Fibroblast of villous mesenchyme (primary cell): ENCODE measurements at places on chromosomes 2 and 18.

DNA sequence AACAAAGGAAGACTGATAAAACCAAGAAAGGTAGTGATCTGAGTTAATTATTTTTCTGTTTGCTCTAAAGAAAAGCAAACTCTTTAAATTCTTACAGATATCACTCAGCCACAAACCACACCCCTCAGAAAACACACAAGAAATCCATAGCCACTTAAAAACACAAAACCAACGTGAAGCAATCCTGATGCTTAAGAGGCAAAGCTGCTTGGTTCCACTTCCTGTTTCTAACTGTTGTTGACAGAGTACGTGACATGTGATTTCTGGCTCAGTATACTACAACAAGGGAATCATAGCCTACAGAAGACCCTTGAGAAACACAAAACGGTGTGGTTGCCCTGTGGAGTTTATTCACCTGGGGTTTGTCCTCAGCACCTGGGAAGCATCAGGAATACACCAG, 240.9 kb upstream of the APCDD1 start:
- DNase-seq, result peak; percentile 74

DNA sequence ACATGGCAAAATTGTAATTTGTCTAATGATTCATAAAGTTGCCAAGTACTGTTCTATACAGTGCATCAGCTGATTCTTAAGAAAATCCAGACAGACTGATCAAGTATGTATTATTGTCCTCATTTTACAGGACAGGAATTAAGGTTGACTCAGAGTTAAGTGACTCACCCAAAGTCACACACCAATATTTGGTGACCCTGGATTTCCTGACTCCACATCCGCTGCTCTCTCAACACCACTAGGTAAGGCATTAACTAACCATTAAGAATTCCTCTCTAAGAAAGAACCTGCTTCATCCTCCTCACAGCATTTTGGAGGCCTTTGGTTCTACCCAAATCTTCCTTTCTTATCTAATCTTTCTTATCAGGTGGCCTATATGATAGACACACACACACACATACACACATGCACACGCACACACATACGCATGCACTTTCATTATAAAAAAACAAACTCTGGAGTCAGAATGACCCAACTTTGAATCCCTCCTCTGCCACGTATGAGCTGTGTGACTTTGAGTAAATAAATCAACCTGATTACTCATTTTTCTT, 150.8 kb downstream of the ANKRD44 start:
- DNase-seq, result peak; percentile 44

DNA sequence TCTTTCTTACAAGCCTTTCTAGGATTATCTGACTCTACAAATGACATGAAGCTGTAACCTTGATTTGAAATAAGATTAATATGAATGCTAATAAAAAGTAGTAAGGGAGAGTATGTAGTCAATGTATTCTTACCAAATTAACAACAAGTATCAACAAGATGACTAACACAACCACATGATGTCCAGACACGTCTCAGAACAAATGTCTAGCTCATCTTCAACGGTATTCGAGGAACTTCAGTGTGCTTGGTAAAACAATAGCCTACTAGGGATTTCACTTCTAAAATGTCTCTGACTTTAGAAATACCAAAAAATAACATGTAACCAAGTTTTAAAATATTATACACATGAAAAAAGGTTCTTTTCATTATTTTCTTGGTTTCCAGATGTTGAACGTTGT, 3.4 kb downstream of the HDLBP start:
- DNase-seq, result peak; percentile 83

GRCh38 chr2:40213071-40213470, 238.8 kb downstream of the SLC8A1 start:
- DNase-seq, result peak; percentile 22

- DNase-seq, result peak; percentile 2
These were observed 99.4 kb upstream of the SCN7A start for GRCh38 chr2:166593403-166593802.

GRCh38 chr2:157838442-157839161, 37.5 kb downstream of the ACVR1 start:
- DNase-seq, result peak; percentile 87

DNA sequence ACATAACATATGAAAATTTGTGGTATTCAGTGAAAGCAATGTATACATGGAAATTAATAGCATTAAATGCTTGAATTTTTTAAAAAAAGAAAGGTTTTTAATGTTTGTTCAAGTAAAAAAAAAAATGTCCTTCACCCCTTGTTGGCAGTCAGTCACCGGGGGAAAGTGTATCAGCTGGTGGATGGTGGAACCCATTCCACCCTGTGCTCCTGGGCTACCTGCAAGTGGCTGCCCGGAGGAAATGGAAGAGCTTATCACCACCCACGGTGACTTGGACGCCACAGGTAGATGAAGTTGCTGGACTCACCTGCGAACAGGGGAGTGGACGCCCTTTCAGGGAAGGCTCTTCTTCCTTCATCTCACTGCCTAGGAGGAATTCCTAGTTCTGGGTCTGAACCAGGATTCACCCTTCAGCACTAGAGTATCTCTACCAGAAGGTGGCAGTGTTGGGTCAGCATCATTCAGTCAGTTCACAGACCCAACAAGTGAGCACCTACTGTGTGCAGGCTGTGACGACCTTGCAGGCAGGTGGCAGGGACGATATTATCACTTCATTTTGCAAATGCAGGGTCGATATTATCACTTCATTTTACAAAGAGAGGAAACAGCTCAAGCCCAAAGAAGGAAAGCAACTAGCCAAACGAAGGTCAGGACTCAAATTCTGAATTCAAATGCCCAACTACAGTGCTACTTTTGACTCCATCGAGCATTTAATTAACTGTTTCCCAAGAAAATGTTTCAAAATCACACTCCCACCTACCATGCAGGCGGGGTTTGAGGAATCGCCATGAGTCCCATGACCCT, 35.8 kb downstream of the CIB4 start:
- DNase-seq, result peak; percentile 58

GRCh38 chr2:211103989-211104388, 547.6 kb downstream of the CPS1 start:
- no peak for DNase-seq

DNA sequence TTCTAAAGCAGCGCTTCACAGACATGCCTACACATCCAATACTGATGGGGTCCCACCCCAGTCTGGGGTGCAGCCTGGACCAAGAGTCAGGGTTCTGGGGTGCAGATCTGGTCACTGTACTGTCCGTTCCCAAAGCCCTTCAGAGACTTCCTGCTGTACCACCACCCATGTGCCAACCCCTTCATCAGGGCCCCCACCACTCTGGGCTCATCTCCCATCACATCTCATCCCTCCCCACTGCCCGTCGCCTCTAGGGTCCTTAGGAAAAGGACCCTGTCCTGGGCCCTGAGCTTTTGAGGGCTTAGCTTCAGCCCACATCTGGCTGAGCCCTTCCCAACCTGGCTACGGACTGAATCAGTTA, 37.9 kb upstream of the ID2 start:
- DNase-seq, result no peak

DNA sequence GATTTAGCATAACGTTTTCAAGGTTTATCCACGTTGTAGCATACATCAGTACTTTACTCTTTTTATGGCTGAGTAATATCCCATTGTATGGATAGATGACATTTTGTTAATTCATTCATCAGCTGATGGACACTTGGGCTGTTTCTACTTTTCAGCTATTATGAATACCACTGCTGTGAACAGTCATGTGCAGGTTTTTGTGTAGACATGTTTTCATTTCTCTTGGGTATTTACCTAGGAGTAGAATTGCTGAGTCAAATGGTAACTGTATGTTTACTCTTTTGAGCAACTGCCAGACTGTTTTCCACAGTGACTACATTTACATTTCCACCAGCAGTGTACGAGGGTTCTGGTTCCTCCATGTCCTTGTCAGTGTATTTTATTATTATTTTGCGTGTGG, 33.9 kb downstream of the COX7A2L start:
- no peak for DNase-seq
